Kidney epithelial cell (primary cell): ENCODE measurements at places on chromosomes 7 and 10.

GRCh38 chr7:106151459-106152312 lies 39.6 kb upstream of the SYPL1 start:
- no peak for DNase-seq

DNA sequence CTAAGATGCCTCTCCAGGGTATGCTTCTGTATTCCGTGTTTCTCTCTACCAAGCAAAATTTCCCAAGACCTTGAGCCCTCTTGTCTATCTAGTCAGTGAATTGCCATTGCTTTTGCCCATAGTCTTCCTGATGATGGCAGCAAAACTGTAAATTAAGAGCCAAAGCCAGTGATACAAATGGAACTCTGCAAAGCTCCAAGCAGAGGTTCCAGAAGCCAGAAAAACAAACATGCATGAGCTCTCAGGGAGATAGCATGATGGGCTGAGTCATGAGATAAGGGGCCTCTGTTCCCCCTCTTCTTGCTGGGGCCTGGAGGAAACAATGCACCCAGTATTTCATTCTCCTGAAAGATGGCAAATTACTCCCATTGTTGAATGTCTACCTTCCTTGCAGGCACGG lies 24.7 kb downstream of the LSMEM1 start:
- no peak for DNase-seq

GRCh38 chr10:107163881-107164861 lies at the start of gene SORCS1:
SORCS1 (minus strand) TSS chr10:107164706.
- no peak for DNase-seq

- no peak for DNase-seq
Observed at GRCh38 chr7:134554417-134554966, 5.6 kb downstream of the AKR1B15 start.
